Pons (tissue), 1 donor: ENCODE measurements at places on chromosomes 4 and X.

DNA sequence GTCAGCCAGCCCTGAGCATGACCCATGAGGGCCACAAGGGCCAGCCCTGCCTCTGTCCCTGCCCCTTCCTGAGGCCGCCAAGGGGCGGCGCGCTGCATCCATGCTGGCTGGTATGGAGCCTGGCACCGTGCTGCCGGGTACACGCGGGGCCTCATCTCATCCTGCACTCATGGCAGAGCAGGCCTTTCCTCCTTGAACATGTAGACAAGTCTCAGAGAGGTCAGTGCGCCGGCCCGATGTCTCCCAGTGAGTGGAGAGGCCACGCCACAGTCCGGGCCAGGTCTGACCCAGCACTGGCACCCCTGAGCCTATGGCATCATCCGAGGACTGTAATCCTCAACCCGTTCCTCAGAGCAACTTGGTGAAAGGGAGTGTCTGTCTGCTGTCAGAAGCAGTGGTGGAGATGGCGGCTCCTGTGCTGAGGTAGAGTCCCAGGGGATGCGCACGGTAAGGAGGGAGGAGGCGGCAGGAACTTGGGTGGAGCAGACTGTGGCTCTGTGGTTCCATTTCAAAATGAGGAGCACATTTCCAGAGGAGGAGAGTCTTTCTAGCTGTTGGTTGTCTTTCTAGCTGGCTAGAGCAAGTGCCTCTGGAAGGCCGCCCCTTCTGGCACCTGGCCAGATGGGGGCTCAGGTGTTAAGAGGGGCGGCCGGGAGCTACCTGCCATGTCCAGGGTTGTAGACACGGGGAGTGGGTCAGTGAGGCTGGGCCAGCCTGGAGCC, 32.8 kb downstream of the TRMT44 start:
- no peak for DNase-seq

DNA sequence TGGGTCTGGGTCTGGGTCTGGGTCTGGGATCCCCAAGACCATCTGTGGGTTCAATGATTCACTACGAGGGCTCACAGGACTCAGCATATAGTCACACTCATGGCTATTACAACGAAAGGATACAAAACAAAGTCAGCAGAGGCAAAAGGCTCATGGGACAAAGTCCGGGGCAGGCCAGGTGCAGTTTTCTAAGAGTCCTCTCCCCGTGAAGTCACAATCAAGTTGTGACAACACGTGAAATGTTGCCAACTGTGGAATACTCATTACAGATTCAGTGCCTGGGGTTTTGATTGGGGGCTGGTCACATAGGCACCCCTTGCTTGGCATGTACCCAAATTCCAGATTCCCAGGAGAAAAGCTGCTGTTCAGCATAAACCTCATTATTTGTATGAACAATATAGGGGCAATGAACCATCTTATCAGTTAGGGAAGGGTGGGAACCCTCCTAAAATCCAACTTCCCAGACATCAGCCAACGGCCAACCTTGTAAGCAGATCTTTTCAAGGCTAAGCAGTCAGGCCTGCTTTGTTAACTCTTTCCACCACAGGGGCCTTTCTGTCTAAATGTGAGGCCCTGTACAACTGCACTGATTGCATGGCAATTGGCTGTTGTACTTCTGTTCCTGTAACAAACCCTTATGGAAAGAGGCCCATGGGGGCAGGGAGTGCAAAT, 58.2 kb upstream of the DIPK2B start:
- DNase-seq = no peak

DNA sequence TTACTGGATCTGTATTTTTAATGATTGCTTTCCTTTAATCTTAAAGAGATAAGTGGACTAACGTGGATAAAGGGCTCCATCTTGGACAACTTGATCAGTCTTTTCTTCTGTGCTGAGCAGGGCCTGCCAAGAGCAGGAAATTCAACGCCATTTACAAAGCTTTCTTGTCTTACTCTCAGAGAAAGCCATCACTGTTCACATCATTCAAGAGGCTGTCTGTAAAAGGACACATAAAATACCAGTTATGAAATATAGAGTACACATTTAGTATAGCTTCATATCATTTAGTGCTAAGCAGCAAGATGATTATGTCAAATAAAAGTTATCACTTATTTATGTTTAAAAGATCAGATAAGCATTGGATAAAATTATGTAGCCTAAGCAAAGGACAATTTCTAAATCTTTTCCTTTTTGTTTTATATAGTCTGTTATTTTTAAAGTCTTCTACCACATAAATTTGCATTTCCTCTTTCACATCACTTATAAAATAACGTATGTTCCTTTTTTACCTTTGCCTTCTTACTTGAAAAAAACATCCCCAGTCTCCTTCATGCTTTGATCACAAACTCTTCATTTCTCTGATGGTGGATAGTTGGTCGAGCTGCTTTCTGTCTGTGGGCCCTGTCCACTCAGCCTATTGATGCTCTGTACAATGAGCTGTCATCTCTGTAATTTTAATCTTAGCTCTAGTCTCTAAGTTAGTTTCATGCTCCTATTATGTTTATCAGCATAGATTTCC, 2.1 kb upstream of the CCNG2 start:
- DNase-seq = peak; percentile 87

DNA sequence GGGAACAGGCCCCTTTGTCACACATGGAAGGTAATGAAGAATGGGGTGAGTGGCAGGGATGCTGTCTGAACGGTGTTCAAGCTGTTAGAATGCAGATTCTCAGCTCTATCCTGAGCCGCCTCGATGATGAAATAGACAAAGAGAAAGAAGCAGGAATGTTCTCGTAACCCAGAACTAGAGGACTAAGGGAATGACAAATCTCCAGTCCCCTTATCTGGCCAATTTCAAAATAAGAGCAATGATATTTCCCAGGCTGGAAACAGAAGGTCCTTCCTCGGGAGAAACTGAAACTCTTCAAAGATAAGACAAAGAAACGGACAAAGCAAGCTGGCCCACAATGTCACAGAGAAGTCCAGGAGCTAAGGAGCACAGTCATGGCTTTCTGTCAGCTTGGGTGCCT, 29.5 kb upstream of the MTNR1A start:
- no peak for DNase-seq

DNA sequence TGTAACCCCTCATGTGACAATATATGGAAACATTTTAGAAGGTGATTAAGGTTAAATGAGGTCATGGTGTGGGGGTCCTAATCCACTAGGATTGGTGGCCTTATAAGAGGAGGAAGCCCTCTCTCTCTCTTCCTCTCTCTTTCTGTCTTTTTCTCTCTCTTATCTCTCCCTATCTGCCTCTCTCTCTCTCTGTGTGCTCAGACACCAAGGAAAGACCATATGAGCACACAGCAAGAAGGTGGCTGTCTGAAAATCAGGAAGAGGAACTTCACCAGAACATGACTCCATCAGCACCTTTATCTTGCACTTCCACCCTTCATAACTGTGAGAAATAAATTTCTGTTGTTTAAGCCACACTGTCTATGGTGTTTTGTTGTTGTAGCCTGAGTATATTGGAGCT, 1472.2 kb downstream of the PCDH7 start:
- DNase-seq = no peak

DNA sequence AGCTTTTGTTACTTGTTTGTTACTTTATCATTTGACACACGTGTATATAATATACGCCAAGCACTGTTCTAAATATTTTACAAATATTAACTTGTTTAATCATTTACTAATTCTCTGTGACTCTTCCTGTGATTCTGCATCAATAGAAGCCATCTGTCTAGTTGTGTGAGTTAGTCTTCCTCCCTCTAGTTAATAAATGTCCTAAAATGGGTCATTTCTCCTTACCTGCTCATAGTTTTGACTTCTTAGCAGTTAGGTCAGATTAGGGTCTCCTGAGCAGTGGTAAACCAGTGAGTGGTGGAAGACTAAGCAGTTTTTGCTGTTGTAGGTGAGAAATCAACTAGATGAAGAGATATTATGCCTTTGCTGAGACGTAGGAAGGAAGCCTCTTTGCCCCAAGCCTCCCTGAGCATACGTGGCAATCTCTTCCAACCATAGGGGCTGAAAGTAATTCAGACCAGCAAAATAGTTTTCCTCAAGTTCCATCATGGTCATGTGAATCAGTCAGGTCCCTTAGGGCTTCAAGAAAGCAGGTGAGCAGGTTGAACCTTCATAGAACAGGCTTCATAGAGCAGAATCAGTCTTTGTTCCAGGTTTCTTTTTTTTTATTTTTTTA, 38.7 kb upstream of the THOC2 start:
- DNase-seq = no peak

DNA sequence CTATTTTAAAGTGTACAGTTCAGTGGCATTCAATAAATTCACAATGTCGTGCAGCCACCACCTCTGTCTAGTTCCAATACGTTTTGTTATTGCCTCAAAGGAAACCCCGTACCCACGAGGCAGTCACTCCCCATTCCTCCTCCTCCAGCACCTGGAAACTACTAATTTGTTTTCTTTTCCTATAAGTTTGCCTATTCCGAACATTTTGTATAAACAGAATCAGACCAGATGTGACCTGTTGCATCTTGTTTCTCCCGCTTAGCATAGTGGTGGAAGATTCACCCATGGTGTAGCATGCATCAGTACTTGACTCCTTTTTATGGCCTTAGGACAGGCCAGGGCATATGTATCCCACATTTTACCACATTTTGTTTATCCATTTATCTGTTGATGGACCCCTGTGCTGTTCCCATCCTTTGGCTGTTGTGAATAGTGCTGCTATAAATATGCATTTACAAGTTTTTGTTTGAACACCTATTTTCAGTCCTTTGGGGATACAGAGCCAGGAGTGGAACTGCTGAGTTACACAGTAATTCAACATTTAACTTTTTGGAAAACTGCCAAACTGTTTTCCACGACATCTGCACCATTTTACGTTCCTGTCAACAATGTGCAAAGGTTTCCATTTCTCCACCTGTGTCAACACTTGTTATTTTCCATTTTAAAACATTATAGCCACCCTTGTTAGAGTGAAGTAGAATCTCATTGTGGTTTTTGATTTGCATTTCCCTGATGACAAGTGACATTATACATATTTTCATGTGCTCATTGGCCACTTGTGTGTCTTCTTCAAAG, 57.8 kb upstream of the STX18 start:
- no peak for DNase-seq

DNA sequence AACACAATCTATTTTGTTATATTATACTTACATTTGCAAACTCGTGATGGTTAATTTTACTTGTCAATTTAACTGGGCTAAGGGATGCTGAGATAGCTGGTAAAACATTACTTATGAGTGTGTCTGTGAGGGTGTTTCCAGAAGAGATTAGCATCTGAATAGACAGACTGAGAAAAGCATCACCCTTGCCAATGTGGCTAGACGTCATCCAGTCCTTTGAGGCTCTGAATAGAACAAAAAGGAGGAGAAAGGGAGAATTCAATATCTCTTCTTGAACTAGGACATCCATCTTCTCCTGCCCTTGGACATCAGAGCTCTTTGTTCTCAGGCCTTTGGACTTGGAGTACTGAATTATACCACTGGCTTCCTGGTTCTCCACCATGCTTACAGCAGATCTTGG, 154.6 kb downstream of the EPHA5 start:
- DNase-seq = peak; percentile 17

DNA sequence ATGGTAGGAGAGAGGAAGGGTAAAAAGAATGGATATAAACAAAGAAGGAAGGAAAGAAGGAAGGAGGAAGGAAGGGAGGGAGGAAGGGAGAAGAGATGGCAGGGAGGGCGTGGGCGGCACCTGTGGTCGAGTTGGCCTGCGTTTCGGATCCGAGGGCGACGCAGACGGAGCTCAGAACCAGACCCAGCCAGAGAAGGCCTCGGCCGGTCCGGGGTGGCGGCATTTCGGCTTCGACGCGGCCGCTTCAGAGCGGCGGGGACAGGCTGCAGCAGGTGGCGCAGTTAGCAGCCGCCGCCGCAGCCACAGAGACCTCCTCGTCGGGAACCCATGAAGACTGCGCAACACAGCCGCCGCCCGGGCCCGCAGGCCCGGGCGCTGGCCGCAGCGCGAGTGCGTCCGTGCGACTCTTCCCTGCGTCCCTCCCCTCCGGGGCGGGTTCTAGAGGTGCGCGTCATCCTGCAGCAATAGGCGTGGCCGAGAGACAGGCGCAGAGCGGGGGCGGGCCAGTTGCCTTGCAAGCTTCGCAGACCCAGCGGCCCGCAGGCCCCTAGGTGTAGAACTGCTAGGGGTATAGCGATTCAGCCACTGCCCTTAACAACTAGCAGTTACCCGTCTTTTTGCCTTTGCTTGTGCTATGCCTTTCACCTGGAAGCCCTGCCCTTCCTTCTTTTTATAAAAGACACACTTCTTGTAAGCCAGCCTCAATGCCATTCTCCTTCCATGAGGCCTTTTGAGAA, at the start of gene IDS:
Gene IDS, minus strand, starts transcription at position 392 of the 737 bp plus-strand sequence. Its CDS starts 169 bp downstream, at position 223.
- peak; percentile 84 for DNase-seq
